Activated CD4-positive, CD25-positive, alpha-beta regulatory T cell (primary cell): ENCODE measurements at places on chromosomes 13 and 19.

- DNase-seq, result no peak
Observed at GRCh38 chr13:100600915-100601314, 12.3 kb upstream of the GGACT start.

DNA sequence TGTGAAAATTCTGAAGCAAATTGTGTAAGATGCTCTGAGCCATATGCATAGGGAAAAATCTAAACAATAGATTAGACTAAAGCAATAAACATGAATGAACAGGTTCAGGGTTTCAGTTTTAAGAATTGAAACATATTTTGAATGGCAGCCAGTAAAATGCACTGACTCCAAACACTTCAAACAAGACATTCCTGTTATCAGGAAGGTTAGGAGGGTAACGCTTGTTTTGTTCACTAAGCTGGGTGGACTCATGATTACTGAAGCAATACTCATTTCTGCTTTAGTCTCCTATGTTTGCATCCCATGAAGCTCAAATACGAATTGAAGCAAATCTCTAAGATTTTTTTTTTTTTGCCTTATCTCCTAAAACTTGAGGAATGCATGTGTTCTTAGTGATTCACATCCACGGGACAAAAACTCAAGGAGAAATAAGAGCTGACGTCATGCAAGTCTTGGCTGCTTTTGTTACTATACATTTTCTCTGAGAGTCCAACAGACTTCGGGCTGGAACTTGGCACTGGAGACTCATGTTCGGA is 29.1 kb upstream of the IGFL4 start:
- no peak for DNase-seq

DNA sequence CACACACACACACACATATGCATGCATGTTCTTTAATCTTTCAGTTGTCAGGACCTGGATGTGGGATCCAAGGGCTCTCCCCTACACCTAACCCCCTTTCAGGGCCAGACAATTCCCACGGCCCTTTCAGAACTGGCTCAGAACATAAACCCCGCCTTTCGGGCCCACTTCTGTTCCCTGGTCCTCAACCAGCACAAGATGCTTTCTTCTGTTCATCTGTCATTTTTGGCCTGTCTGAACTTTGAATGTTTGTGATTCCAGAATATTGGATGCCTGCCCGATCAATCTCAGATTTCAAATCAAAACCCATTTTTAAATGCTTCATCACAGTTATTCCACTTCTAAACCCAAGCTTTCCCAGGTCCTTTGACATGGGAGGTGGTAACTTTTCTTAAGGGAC is 167.3 kb downstream of the USP12 start:
- no peak for DNase-seq

GRCh38 chr13:102325321-102325720 is 76.5 kb downstream of the FGF14 start:
- DNase-seq, result no peak

DNA sequence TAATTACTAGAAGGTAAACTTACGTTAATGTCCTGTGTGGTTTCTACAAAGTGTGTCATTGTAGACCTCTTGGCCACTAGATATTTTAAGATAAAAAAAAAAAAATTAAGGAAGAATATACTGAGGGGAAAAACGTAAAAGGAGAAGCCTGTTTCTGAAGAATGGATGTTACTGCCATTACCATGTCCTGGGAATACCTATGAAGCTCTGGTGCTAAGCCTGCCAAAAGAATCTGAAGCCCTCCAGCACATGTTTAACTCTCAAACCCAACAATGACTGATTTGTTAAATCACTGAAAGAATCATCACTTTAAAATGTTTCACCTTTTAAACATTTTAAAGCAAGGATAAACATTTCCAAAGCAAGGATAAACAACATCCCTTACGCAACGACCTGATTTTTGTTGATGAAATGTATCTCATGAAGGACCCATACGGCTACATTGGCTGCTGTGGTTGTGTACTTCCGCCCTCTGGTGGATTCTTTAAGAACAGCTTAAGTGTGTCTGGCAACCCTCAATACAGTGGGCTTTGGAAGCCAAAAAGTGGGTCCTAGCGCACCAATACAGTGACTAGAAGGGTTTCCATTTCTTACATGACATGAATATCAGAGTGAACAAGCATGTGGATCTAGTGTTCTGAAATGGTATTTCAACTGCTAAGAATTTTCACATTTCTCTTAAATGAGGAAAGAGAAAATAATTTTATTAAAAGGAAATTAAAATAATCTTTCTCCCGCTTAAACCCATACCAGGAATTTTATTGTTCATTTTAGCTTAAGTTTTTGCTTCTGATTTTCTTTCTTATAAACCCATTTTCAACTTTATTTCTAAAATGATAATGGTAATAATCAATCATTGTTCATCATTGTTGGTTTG is 74.5 kb upstream of the RAP2A start:
- DNase-seq, result no peak

GRCh38 chr19:15538774-15539173 is 30.4 kb downstream of the CYP4F22 start:
- no peak for DNase-seq

DNA sequence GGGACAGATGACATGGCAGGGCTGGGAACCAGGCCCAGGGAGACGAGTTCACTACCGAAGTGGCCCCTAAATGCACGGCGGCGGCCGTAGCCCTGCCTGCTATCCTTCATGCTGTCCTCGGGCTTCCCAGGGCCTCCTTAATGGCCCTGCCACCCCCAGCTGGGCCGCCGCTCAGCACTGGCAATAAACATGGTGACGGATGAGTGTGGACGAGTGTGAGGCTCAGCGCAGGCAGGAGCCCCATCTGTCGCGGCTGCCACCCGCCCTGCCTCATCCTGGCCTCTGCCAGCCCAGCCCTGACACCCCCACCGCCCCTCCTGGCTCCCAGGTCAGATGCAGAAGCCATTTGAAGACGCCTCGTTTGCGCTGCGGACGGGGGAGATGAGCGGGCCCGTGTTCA is 13.6 kb downstream of the PIN1 start:
- DNase-seq, result no peak

DNA sequence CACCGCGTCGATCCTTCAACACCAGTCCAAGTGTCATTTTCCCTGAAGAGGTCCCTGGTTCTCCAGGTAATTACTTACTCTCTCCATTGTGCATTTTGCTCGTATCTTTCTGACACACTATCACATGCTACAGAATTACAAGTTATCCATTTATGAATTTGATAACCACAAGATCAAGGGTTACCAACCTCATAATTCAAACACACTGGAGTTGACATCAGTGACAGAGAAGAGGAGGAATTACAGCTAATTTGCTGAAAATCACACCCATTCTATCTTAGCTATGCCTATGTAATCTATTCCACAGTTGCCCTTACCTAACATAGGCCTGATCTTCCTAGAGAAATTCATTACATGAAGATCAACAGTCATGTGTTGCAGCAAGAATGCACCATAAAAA is 14.2 kb downstream of the ZC3H13 start:
- no peak for DNase-seq

GRCh38 chr13:48885027-48885395 is 90.7 kb upstream of the FNDC3A start:
- no peak for DNase-seq

GRCh38 chr19:45450012-45450333 is 17.8 kb upstream of the FOSB start:
- DNase-seq, result no peak

GRCh38 chr19:7748171-7748570 is 837 bp upstream of the CD209 start:
- DNase-seq, result no peak

DNA sequence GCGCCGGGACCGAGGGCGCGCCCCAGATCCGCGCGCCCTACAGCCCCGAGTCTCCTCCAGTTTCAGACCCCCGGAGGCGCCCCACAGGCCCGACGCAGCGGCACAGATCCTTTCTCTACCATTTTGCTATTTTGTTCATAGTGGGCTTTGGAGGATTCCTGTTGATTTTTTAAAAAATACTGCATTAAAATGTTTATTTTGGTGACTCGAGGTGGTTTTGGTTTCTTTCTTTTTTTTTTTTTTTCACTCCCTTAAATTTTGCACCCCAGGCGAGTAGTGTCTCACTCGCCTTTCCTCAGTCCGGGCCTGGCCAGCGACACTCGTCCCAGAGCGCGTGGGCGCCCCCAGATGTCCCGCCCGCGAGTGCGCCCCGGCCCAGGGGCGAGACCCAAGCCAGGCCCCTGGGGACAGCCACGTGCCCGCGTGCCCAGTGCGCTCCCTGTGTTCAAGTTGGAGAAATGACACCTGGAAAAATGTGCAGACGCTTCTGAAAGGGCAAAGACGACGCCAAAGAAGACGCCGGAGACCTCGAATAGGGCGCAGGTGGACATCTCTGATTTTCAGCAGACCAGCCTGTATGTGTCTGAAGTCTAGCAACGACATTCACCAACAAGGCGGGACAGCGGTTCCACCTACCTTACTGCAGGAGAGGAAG is 471 bp upstream of the INSR start:
- no peak for DNase-seq

- no peak for DNase-seq
Observed at GRCh38 chr19:16670291-16670690, 9.4 kb downstream of the TMEM38A start.

GRCh38 chr13:94917824-94918223 is 205.5 kb upstream of the SOX21 start:
- DNase-seq, result no peak

DNA sequence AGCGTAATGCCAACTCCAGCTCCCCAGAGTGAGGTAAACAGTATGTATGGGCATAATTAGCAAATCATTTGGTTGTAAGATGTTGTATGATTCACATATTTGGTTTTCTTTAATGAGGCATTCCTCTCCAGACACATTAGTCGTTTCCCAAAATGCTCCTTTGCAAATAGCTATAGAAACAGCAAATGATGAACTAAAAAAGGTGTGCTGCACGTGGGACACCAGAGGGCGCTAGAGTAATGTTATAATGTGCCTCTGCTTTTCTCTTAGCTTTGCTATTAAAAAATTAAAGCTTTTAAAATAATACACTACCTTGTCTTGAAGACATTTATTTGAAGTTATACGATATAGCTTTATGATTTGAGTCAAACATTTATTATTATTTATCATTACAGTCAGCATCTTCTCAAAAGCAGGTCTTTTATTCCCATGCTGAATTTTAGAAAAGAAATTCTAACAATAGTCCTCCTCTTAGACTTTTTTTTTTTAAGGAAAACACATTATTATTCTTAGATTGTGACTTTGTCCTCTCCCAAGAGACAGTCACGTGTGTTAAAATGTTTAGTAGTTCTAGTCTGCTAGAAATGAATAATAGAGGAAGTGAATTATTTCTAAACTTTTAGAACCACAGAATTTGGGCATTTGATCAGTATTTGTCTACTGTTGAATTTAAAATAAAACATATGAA is 121.6 kb upstream of the FRY start:
- DNase-seq, result peak; percentile 10

DNA sequence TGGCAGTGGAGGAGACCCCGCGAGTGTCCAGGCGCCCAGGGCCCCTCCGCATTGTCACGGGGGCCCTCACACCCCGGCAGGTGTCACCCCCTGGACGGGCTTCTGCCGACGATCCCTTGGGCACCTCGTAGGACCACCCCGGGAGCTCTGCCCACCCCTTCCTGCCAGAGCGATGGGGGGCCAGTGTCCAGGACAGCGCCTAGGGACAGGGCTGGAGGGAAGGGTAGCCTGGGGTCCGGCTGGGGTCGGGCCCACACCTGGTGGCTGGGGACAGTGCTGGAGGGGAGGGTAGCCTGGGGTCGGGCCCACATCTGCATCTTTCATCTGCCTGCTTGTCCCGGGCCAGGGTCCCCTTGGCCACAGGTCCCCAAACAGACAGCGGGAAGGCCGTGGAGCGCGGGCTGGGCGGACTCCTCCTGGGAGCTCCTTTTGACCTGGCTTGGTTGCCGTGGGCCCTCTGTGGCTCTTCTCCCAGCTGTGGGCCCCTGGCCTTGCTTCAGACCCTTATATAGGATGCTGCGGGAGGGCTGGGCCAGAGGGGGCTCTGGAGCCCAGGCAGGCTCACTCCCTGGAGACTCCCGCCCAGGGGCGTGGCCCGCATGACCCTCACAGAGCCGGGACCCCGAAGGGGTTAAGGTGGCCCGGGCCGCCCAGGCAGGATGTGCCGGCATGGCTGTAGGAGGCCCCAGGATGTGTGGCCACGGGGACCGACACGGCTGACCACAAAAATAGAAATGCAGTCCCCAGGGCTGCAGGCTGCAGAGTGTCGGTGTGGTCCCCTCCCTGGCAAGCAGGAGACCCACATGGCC is 74.1 kb upstream of the MCF2L start:
- no peak for DNase-seq

- DNase-seq, result no peak
Observed at GRCh38 chr19:6694147-6694815, 24.3 kb upstream of the TNFSF14 start.

DNA sequence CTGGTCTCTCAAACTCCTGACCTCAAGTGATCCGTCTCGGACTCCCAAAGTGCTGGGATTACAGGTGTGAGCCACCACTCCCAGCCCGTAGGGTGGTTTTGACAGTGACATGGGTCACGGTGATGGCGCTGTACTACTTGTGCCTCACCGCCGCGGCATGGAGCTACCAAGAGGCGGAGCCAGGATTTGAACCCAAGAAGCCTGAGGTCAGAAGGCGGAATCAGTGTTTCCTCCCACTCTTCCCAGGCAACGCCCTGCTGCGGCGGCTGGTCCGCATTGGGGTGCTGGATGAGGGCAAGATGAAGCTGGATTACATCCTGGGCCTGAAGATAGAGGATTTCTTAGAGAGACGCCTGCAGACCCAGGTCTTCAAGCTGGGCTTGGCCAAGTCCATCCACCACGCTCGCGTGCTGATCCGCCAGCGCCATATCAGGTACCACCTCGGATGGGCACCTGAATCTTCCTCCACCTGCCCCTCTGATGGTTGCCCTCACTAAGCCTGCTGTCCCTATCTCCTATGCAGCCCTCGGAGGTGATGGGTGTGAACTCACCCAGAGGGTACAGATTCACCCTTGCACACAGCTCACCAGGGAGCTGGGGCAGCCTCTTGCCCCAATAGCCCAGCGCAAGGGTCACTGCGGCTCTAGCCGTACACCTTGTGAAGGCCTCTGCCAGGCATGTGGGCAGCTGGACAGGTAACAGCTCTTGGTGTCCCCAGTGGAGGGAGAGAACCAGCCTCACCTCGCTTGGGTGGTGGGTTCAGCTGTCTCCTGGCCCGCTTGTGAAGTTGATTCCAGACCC is 5.6 kb downstream of the RPS9 start:
- no peak for DNase-seq

DNA sequence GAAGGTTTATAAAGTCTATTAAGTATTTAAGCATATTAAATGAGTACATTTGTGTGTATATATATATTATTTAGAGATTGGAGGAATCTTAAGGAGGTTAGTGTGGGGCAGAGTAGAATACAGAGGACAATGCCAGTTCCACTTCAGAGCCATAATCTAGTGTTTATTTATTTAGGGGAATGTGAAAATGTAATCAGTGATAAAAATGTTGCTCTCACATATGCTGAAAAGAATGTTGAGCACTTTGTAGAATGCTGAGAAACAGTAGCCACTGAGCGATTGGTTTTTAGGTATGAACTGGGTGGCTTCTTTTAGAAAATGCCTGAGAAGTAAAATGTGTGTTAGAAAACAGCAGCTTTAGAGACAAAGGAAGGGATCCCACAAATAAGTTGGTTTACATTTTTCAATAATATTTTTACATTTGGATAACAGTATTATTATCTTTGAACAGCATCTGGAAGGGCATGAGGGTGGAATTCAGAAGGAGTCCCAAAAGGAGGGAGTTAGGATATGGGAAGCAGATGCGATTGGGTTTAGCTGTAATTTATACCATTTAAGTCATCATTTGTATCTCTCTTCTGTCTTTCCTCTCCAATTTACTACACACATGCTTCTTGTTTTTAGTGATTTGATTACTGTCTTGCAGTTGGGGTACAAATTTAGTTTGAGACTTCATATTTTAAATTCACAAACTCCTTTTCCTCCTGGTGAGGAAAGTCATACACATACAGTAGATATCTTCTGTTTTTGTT is 68.6 kb downstream of the NDFIP2 start:
- no peak for DNase-seq
